Activated CD8-positive, alpha-beta memory T cell treated with anti-CD3 and anti-CD28 coated beads for 36 hours (primary cell): ENCODE measurements at places on chromosomes 11 and 22. TPM values are rescaled to one million over a fixed set of nuclear protein-coding genes. Genes with fewer than 3 reads are reported as not detected.

TSGA10IP gene
- not detected for total RNA-seq

PHLDA2 gene
- total RNA-seq, result 3.5 TPM

SLC22A9 gene
- not detected for total RNA-seq

RAG2 gene
- not detected for total RNA-seq

NAP1L4 gene
- 251 TPM for total RNA-seq

TYR gene
- total RNA-seq, result not detected

ZBTB3 gene
- total RNA-seq, result 9.8 TPM

OR8G5 gene
- not detected for total RNA-seq

MS4A6E gene
- total RNA-seq, result not detected

KRTAP5-7 gene
- total RNA-seq, result not detected

HNRNPUL2 gene
- 56.2 TPM for total RNA-seq

CCDC87 gene
- 0.21 TPM for total RNA-seq

MYBPC3 gene
- total RNA-seq, result not detected

B4GAT1 gene
- 13.4 TPM for total RNA-seq

FBLN1 gene
- total RNA-seq, result not detected

DYNC2H1 gene
- total RNA-seq, result 3.3 TPM

GAL gene
- total RNA-seq, result 2.6 TPM

NCAM1 gene
- total RNA-seq, result 0.11 TPM

ABCC8 gene
- total RNA-seq, result not detected

OR8D4 gene
- not detected for total RNA-seq

HPX gene
- total RNA-seq, result not detected

OR51B4 gene
- total RNA-seq, result not detected

THAP12 gene
- 64.0 TPM for total RNA-seq

CYP2D6 gene
- 1.2 TPM for total RNA-seq

OR9I1 gene
- not detected for total RNA-seq

AQP11 gene
- 0.55 TPM for total RNA-seq

CHKB gene
- 63.3 TPM for total RNA-seq

ALDH3B1 gene
- not detected for total RNA-seq

POU2AF3 gene
- not detected for total RNA-seq

OR2AT4 gene
- not detected for total RNA-seq

OR52N4 gene
- total RNA-seq, result not detected

HIKESHI gene
- total RNA-seq, result 53.5 TPM

DRD4 gene
- total RNA-seq, result 0.30 TPM

OR51I1 gene
- total RNA-seq, result not detected

GAB4 gene
- total RNA-seq, result not detected

SHANK3 gene
- 0.04 TPM for total RNA-seq

APOL4 gene
- total RNA-seq, result 0.63 TPM

UPK2 gene
- not detected for total RNA-seq

PPP2R1B gene
- 61.5 TPM for total RNA-seq

RFPL1 gene
- not detected for total RNA-seq

MPZL3 gene
- total RNA-seq, result 84.1 TPM

FREY1 gene
- 1.1 TPM for total RNA-seq

FXYD6 gene
- not detected for total RNA-seq

SMTNL1 gene
- not detected for total RNA-seq

CALCA gene
- total RNA-seq, result not detected

BRSK2 gene
- total RNA-seq, result 0.71 TPM

APLNR gene
- not detected for total RNA-seq

OR52A1 gene
- total RNA-seq, result not detected
